Uterus (tissue), 4 donors: ENCODE measurements at places on chromosomes 6 and 20. TPM values are rescaled to one million over a fixed set of nuclear protein-coding genes. Genes with fewer than 3 reads are reported as not detected.

GRCh38 chr6:28865401-28866204 is 58.2 kb downstream of the TRIM27 start:
- no peaks in the 10 kb centered on the region for H3K27me3 ChIP-seq
- H3K4me1 ChIP-seq, result peaks cover 3% of the 10 kb centered on the region
- DNase-seq, result no peak
- no peaks in the 10 kb centered on the region for H3K36me3 ChIP-seq
- no peak overlapping the region for H3K4me3 ChIP-seq
- no peak overlapping the region for H3K27ac ChIP-seq

DNA sequence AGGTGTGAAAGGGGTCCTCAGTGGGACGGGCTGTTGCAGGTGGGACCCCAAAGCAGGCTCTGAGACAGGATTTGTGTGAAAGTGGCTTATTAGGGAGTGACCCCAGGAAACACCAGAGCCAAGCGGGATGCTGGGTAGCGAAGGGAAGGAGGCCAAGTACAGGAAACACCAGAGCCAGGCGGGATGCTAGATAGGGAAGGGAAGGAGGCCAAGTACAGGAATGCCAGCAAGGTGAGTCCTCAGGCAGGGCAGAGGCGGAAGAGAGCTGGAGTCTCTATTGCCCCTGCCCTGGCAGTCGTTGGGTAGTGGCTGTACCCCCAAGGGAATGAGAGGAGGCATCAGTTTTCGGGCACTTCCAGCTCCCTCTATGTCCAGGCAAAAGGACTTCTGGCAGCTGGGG is 30.5 kb upstream of the TGM2 start:
- H3K27ac ChIP-seq, result no peak overlapping the region
- no peak for DNase-seq
- H3K36me3 ChIP-seq, result no peaks in the 10 kb centered on the region
- H3K27me3 ChIP-seq, result no peaks in the 10 kb centered on the region
- H3K4me3 ChIP-seq, result no peak overlapping the region

DNA sequence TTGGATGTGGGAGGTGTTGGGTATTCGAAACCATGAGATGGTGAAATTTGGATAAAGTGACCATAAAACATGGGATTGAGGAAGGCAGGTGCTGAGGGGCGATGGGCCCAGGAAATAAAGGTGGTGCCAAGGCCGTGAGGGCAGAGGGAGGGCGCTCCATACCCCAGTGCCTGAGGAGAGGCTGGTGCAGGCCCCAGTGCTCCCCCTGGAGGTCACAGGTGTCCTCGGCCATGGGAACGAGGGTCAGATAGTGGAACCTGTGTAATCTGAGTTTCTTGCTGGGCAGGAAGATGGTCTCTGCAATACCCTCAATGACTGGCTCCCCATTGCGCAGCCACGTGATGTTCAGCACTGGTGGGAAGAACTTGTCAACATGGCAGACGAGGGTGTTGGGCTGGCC is 16.2 kb downstream of the HLA-DPB1 start:
- no peaks in the 10 kb centered on the region for H3K36me3 ChIP-seq
- no peaks in the 10 kb centered on the region for H3K27me3 ChIP-seq
- DNase-seq, result no peak
- H3K4me3 ChIP-seq, result no peak overlapping the region
- H3K27ac ChIP-seq, result no peak overlapping the region

DNA sequence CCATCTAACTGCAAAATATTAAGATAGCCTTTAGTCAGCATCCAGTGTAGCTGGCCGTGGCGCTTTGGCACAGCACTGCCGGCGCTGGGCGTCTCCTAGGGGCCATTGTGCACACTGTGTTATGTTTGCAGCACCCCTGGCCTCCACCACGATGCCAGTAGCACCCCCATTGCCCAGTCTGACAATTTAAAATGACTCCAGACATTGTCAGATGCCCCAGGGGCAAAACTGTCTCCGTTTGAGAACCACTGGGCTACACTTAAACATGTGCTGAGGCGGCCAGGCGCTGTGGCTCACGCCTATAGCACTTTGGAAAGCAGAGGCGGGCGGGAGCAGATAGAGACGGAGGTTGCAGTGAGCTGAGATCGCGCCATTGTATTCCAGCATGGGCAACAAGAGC is 6.0 kb upstream of the MTG2 start:
- no peaks in the 10 kb centered on the region for H3K27me3 ChIP-seq

DNA sequence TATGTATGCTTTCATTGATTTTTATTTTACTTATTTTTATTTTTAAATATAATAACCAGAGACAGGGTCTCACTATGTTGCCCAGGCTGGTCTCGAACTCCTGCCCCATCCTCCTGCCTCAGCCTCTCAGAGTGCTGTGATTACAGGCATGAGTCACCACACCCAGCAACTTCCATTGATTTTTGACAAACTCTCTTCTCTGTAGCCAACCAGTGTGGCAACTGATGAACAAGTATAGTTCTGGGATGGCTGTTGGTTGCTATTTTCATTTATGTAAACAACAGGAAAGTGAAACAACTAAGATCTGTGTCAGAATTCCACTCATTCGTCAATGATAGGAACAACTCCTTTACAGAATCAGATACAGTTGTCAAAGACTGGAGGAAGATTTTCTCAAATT is 356.7 kb upstream of the JARID2 start:
- no peak overlapping the region for H3K4me3 ChIP-seq
- no peak for DNase-seq
- H3K27ac ChIP-seq, result no peak overlapping the region
- no peaks in the 10 kb centered on the region for H3K27me3 ChIP-seq

DNA sequence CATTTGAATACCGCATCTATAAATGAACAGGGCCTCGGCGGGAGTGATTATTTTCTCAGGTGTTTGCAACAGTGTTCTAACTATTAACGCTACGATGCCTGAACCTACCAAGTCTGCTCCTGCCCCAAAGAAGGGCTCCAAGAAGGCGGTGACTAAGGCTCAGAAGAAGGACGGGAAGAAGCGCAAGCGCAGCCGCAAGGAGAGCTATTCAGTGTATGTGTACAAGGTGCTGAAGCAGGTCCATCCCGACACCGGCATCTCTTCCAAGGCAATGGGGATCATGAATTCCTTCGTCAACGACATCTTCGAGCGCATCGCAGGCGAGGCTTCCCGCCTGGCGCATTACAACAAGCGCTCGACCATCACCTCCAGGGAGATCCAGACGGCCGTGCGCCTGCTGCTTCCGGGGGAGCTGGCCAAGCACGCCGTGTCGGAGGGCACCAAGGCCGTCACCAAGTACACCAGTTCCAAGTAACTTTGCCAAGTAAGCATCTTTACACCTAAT is 70.9 kb downstream of the HFE start:
- H3K27me3 ChIP-seq, result no peaks in the 10 kb centered on the region
- peak overlapping the region; percentile 61 for H3K4me3 ChIP-seq
- no peaks in the 10 kb centered on the region for H3K4me1 ChIP-seq
- peak overlapping the region; percentile 99 for H3K27ac ChIP-seq
- no peaks in the 10 kb centered on the region for H3K36me3 ChIP-seq

DNA sequence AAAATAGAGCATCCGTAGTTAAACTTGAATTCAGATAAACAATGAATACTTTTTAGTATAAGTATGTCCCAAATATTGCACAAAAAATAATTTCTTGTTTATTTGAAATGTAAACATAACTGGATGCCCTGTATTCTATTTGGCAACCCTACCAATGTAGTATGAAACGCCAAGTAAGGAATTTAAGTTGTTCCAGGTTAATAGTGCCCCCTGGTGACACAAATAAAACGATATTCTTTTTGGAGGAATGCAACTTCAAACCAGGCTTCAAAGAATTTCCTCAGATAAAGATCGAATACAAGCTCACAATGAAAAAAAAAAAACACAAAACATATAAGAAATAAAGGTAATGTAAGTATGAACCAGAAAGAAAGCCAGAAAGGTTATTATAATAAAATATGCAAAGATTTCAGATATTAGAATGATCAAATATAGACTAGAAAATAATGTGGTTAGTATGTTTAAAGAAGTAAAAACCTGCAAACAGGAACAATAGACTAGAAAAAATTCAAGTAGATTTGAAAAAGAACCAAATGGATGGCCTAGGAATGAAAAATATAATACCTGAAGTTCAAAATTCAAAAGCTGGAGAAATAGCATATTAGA is 18.4 kb upstream of the AKAP7 start:
- no peaks in the 10 kb centered on the region for H3K36me3 ChIP-seq
- no peak overlapping the region for H3K4me3 ChIP-seq
- H3K27ac ChIP-seq, result no peak overlapping the region
- H3K4me1 ChIP-seq, result no peaks in the 10 kb centered on the region

- H3K36me3 ChIP-seq, result no peaks in the 10 kb centered on the region
- no peak for DNase-seq
- no peaks in the 10 kb centered on the region for H3K27me3 ChIP-seq
- no peaks in the 10 kb centered on the region for H3K4me1 ChIP-seq
Observed at GRCh38 chr6:38957426-38957825, 91.2 kb upstream of the GLP1R start.

DLL1 gene
- total RNA-seq, result 24.3 TPM
